NCI-H2107 (cell line): ENCODE measurements at places on chromosomes 6 and 20.

- DNase-seq, result no peak
These were observed 16.9 kb upstream of the GOPC start for GRCh38 chr6:117619178-117619577.

DNA sequence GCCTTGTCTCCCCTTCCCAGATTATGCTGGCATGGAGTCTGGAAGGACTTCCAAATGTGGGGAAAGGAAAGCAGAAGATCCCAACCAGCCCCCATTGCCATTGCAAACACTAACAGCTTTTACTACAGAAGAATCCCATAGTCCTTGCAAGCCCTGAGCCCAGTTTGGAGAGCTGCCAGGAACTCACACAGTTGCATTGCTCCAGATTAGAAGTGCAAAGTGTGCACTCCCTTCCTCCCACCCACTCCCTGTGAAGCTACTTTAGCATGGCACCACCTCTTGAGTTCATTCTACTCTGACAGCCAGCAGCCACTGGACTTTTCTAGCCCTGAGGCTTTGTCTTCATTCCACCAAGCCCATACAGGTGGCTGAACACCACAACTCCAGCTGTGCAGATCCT, 67.6 kb downstream of the SLC22A2 start:
- DNase-seq, result no peak

- no peak for DNase-seq
These were observed 19.3 kb downstream of the FGD2 start for GRCh38 chr6:37024656-37025337.

GRCh38 chr6:106520711-106521401, 108.4 kb downstream of the RTN4IP1 start:
- no peak for DNase-seq

- DNase-seq, result no peak
These were observed 32.2 kb downstream of the CARMIL1 start for GRCh38 chr6:25311331-25311840.

- DNase-seq, result no peak
These were observed 115.1 kb upstream of the ARID1B start for GRCh38 chr6:156662025-156662445.

DNA sequence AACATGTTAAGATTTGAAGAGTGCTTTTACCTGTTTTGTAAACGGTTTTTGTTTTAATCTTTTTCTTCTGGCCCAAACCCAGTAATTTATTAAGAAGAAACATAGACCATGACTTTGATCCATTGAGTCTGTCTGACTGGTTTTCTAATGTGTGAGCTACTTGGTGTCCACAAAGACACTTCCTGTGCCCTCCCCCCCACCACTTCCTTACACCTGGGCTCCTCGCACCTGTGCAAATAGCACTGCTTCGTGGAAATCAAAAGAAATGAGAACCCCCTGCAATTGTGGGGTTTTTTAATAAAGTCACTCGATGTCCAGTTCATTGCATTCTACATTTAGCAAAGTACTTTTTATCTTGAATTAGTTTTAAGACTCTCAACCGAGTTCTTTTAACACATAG, 65.5 kb downstream of the SMOC2 start:
- DNase-seq, result no peak

DNA sequence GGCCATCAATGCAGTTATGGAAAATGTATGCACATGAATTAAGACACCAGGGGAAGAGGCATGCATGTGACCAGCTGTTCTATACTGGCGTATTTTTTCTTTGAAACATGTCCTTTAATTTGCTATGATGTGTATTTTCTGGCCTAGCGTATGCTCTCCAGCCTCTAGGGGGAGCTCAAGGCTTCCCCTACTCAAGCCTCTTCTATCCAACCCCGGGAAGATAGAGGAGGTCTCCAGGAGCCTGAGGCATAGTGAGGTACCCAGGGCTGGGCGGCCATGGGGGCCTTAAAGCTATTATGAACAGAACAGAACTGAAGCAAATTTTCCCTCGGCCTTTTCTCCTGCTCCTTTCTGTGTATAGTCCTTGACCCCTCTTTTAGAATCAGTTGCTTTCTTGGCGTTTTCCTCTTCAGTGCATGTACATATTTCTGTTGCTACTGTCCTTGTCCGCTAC, 528.9 kb downstream of the MAFB start:
- no peak for DNase-seq

DNA sequence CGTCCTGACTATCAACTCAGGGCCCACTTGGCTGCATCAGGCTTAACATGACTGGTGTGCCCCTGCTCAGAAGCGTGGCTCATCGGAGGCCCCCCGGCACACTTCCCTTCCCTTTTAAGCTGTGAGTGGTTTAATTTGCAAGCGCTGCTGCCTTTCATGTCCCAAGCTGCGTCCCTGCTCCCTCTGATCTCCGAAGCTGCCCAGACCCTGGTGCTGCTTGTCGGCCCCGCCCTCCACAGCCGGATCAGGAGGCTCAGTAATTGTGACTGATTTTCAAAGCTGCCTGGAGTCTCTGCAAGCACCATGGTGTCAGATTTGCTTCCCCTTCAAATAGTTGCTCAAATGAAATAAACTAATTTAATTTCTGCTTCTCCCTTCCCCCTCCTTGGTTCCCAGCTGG, 71.1 kb downstream of the CDH22 start:
- DNase-seq, result no peak

DNA sequence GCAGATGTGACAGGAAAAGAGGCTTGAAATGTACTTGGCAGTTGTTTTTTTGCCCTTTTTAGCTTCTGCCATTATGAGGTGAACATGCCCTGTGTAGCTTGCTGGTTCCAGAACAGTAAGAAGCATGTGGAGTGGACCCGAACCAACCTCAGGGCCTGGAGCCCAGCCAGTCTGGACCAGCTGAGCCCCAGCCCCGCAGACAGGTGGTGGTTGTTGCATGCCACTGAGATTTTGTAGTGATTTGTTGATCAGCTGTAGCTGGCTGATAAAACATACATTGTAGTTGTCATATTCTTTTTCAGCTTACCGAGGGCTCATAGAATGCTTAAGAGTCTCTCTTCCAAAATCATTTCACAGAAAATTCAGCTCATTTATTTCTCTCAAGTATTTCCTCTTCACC, 182.2 kb downstream of the FARS2 start:
- no peak for DNase-seq

DNA sequence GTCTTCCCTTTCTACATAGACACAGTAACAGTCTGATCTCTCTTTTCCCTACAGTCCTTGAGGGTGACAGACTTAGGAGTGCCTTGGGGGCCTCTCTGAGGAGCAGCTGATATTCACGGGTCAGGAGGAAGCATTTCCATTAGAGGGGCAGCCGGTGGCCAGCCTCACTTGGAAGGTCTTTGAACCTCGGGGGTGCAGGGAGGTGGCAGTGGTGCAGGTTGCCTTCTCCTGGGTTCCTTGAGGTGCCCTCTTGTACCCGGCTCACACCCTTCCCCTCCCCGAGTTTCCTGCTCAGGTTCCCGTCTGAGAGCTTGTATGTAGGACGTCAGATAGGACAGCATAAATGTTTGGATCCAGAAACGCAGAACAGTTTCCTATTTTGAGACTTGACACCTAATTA, 2.5 kb downstream of the RTEL1 start:
- DNase-seq, result no peak

DNA sequence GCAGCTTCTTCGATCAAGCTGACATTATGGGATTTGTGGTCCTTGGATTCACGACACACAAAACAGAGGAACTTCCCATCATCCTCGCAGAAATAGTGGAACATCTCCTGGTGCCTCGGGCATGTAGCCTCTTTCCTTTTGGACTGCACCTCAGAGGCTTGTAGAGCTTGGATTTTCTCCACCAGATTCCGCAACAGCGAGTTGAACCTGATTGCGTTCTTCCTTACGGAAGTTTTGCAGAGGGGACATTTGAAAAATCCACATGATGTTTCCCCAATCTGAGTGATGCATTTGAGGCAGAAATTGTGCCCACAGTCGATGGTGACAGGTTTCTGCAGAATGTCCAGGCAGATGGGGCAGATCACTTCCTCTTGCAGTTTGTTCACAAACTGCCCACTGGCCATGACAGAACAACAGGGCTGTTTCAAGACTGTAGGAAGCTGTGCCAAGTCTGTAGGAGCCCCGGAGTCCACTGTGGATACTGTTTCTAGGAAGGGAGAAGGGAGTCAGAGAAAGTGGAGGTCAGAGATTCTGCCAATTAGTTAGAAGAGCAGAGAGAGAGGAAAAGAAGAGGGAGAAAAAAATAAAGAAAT, 392 bp downstream of the TRIM31 start:
- DNase-seq, result no peak

GRCh38 chr6:106829451-106829850, 145.1 kb downstream of the CD24 start:
- DNase-seq, result no peak

DNA sequence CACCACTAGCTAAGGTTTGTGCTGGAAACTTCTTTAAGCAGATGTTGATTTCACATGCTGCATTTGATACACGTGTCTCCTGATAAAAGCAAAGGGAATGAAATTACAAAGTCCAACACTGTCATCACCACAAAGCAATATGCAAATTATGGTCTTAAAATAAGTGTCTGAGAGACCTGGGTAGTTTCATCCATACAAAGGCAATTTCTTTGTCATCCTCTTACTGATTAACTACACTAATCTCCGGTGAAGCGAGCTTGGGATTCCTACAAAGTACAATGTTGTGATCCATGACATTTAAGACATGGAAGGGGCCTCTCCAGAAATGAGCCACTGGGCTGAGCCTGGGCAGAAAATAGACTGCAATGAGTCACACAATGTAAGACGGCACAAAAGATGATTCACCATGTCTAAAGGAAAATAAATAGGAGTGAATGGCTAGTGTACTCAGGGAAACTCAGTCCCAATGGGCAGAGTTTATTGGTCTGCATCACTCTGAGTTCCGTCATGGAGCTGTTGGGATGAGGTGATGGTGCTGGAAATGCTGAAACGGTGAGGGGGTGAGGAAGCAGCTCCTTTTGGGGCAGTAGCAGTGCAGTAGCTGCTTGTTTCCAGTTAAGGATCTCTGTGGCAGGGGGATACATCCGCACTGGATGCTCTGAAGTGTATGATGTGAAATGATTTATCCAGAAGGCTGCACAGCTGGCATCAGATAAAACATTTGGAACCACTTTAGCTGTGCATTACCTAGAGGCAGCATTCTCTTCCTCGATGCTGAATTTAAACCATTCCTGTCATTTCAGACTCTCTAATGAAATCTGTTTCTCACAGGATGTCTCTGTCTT, 103.3 kb downstream of the IBTK start:
- no peak for DNase-seq

DNA sequence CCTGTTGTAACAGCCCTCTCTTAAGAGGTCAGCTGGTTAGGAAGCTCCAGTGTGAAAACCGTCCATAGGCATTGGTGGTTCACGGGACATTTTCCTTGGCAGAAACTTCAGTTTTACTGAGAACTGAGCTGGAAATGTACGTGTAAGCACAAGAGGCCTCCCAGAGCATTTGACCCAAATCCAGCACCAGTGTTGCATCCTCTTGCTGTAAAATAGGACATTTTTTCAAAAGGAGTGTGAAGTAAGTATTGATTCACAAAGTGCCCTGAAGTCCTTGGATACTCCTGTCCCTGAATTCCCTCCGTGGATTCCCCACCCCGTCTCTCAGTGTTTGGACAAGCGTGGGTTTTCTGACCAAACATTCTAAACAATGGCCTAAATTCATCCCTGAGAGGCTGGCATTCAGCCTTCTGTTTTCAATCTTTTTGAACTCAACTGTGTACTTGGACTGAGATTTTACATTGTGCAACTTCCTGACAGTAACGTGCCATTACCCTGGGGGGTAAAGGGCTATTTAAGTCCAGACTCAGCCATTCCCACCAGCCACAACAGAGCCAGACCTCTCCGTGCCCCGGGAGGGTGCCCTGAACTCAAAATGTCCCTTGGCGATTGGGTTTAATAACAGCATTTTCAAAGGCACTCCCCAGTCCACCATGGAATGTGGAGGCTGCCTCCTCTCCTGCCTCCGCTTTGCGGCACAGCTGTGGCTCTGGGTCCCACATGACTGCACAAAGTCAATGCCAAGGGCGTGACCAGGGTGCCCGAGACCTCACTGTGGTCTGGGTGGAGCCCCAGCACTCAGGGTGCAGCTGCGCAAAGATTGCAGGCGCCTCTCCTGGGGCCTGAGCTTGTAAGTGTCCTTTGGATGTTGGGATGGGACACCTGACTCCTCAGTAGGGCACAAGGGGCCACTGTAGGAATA, 92.7 kb upstream of the AFDN start:
- DNase-seq, result no peak

DNA sequence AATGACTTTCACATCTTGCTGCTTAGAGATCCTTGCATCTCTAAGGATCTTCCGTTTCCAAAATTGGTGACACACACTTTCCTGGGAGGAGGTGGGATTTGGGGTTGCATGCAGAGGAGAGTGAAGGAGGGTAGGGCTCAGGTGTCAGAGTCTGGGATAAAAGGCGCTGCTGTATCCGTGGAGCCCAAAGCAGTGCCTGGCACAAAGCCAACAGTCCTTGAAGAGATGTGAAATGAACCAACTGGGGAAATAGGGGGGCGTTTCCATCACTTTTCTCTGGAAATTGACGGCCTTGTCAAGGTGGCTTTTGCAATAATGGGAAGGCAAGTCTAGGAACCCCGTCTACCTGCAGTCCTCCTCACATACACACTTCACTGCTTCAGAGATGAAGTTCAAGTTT, 59.5 kb upstream of the NELFCD start:
- peak; percentile 36 for DNase-seq

GRCh38 chr6:23302514-23302913, 733.1 kb downstream of the HDGFL1 start:
- no peak for DNase-seq

- no peak for DNase-seq
These were observed 5.7 kb downstream of the BCL2L1 start for GRCh38 chr20:31716818-31717477.

DNA sequence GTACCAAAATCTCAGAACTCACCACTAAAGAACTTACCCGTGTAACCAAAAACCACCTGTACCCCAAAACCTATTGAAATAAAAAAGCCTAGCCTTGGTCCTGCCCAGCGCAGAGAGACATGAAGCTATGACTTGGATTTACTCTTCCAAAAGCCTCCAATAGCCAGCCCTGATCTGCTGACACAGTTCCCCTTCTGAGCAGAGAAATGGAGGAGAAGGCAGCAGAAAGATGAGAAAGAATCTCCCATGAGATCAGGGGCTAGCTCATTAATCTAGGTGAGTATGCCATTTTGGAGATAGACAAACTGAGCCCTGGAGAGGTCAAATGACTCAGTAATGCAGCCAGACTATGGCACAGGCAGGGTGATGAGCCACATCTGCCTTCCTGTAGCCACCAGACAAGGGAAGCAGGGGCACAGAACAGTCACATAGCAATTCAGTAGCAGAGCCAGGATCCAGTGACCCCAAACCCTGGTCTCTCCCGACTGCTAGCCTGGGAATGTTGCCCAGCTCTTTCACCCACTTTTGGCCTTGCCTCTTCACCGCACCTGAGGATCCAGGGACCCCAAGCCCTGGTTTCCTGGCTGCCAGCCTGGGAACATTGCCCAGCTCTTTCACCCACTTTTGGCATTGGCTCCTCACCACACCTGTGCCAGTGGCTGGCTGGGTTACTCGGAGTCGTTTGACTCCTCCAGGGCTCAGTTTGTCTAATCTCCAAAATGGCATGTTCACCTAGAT, 7.2 kb upstream of the SDCBP2 start:
- no peak for DNase-seq

GRCh38 chr6:159170999-159171712, 2.0 kb downstream of the FNDC1 start:
- no peak for DNase-seq

- DNase-seq, result no peak
These were observed 8.4 kb upstream of the NR2E1 start for GRCh38 chr6:108157234-108157980.

GRCh38 chr20:55417836-55418235, 587.5 kb downstream of the CBLN4 start:
- no peak for DNase-seq

- DNase-seq, result no peak
These were observed 81.8 kb upstream of the GPR6 start for GRCh38 chr6:109896341-109896740.
